Heart right ventricle (tissue), 16 donors: ENCODE measurements at places on chromosomes 3 and 15. TPM values are rescaled to one million over a fixed set of nuclear protein-coding genes. Genes with fewer than 3 reads are reported as not detected.

- DNase-seq = no peak
- peaks cover 32% of the 10 kb centered on the region for H3K4me1 ChIP-seq
- peak overlapping the region; percentile 68 for H3K27ac ChIP-seq
- H3K36me3 ChIP-seq = no peaks in the 10 kb centered on the region
- no peaks in the 10 kb centered on the region for H3K27me3 ChIP-seq
Observed at GRCh38 chr15:99436542-99437314, 129.1 kb upstream of the MEF2A start.

- no peak overlapping the region for H3K4me3 ChIP-seq
- no peaks in the 10 kb centered on the region for H3K36me3 ChIP-seq
- H3K27me3 ChIP-seq = no peaks in the 10 kb centered on the region
- DNase-seq = no peak
Observed at GRCh38 chr15:65922621-65923020, 53.3 kb downstream of the RAB11A start.

DNA sequence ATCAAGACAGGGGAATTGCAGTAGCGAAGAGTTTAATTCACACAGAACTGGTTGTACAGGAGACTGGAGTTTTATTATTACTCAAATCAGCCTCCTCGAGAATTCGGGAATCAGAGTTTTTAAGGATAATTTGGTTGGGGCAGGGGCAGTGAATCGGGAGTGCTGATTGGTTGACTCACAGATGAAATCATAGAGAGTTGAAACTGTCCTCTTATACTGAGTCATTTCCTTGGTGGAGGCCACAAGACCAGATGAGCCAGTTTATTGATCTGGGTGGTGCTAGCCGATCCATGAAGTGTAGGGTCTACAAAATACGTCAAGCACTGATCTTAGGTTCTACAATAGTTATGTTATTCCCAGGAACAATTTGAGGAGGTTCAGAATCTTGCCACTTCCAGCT lies 5.3 kb upstream of the ZNF770 start:
- H3K27ac ChIP-seq = no peak overlapping the region
- no peaks in the 10 kb centered on the region for H3K27me3 ChIP-seq
- peaks cover 7% of the 10 kb centered on the region for H3K4me1 ChIP-seq
- no peaks in the 10 kb centered on the region for H3K36me3 ChIP-seq

DNA sequence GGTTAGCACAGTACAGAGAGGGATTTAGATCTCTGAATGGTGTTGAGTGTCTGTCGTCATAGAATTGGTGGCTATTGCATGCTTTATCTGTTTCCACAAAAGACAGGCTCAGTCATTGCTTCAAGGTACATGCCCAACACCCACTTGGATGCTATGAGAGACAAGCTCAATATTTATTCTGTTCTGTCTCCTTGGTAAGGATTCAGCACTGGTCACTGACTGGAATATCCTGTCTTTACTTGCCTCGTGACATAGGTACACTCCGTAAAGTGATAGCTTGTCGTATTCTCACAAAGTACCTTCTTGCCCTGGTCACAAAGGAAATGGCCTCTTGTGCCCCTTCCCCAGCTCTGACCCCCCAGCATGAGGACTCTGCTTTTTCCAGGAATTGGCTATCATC lies 72.8 kb upstream of the CTNNB1 start:
- H3K36me3 ChIP-seq = no peaks in the 10 kb centered on the region
- H3K4me3 ChIP-seq = no peak overlapping the region
- H3K4me1 ChIP-seq = no peaks in the 10 kb centered on the region
- no peak for DNase-seq
- H3K27me3 ChIP-seq = no peaks in the 10 kb centered on the region
- no peak overlapping the region for H3K27ac ChIP-seq

- DNase-seq = no peak
- H3K27me3 ChIP-seq = no peaks in the 10 kb centered on the region
- H3K27ac ChIP-seq = no peak overlapping the region
Observed at GRCh38 chr3:175896655-175897054, 1037.5 kb downstream of the NAALADL2 start.

GABRB3 gene
- 2.1 TPM for total RNA-seq

GRCh38 chr3:125079675-125080045 lies 23.9 kb upstream of the HEG1 start:
- H3K4me3 ChIP-seq = no peak overlapping the region
- no peaks in the 10 kb centered on the region for H3K27me3 ChIP-seq
- no peak overlapping the region for H3K27ac ChIP-seq
- no peaks in the 10 kb centered on the region for H3K4me1 ChIP-seq
- H3K36me3 ChIP-seq = no peaks in the 10 kb centered on the region
- no peak for DNase-seq

SLC6A20 gene
- total RNA-seq = not detected

DNA sequence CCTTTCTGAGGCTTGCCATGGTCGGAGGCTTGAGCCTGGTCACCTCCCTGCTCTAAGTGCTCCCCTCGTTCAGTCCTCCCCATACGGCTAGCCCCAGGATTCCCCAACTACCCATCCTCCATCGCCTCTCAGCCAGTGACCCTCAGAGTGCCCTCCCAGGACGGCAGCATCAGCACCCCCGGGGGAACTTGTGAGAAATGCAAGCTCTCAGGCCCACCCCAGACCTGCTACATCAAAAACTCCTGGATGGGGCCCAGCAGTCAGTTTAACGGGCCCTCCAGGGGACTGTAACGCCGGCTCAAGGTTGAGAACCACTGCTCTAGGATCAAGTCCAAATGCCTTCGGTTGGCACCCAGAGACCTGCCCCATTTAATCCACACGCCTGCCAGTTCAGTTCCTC lies 6.9 kb downstream of the ADAMTS17 start:
- peaks cover 3% of the 10 kb centered on the region for H3K27me3 ChIP-seq
- DNase-seq = no peak
- no peak overlapping the region for H3K4me3 ChIP-seq

GRCh38 chr15:96978937-96979473 lies 648.5 kb downstream of the NR2F2 start:
- no peak overlapping the region for H3K4me3 ChIP-seq
- H3K27me3 ChIP-seq = no peaks in the 10 kb centered on the region
- no peak overlapping the region for H3K27ac ChIP-seq
- H3K4me1 ChIP-seq = no peaks in the 10 kb centered on the region
- no peaks in the 10 kb centered on the region for H3K36me3 ChIP-seq
- no peak for DNase-seq

EEF1AKMT4 gene
- total RNA-seq = 1.6 TPM

- DNase-seq = no peak
- peaks cover 29% of the 10 kb centered on the region for H3K27me3 ChIP-seq
- no peak overlapping the region for H3K27ac ChIP-seq
- no peaks in the 10 kb centered on the region for H3K4me1 ChIP-seq
- H3K4me3 ChIP-seq = no peak overlapping the region
Observed at GRCh38 chr15:73318463-73319351, 50.1 kb downstream of the HCN4 start.

NANOGP8 gene
- total RNA-seq = not detected

GRCh38 chr3:27127879-27128278 lies 241.3 kb downstream of the NEK10 start:
- DNase-seq = no peak
- H3K27me3 ChIP-seq = no peaks in the 10 kb centered on the region
- no peak overlapping the region for H3K4me3 ChIP-seq
- H3K4me1 ChIP-seq = no peaks in the 10 kb centered on the region

- DNase-seq = no peak
- H3K4me3 ChIP-seq = no peak overlapping the region
- H3K27ac ChIP-seq = no peak overlapping the region
- no peaks in the 10 kb centered on the region for H3K4me1 ChIP-seq
- H3K36me3 ChIP-seq = peaks cover 48% of the 10 kb centered on the region
Observed at GRCh38 chr3:119365418-119365817, 71.2 kb downstream of the ARHGAP31 start.

SOX14 gene
- total RNA-seq = not detected

- H3K4me3 ChIP-seq = no peak overlapping the region
- H3K4me1 ChIP-seq = no peaks in the 10 kb centered on the region
- no peaks in the 10 kb centered on the region for H3K36me3 ChIP-seq
- no peak overlapping the region for H3K27ac ChIP-seq
- no peaks in the 10 kb centered on the region for H3K27me3 ChIP-seq
Observed at GRCh38 chr3:128922804-128923459, 43.5 kb downstream of the ACAD9 start.

GRCh38 chr15:26873846-26874245 lies 7.0 kb downstream of the GABRA5 start:
- H3K4me1 ChIP-seq = peaks cover 9% of the 10 kb centered on the region
- H3K27ac ChIP-seq = no peak overlapping the region
- H3K4me3 ChIP-seq = no peak overlapping the region

- DNase-seq = no peak
- H3K27me3 ChIP-seq = peaks cover 40% of the 10 kb centered on the region
- H3K4me1 ChIP-seq = no peaks in the 10 kb centered on the region
- H3K36me3 ChIP-seq = no peaks in the 10 kb centered on the region
- H3K4me3 ChIP-seq = no peak overlapping the region
- no peak overlapping the region for H3K27ac ChIP-seq
Observed at GRCh38 chr3:43926055-43926454, 235.3 kb downstream of the ABHD5 start.

DNA sequence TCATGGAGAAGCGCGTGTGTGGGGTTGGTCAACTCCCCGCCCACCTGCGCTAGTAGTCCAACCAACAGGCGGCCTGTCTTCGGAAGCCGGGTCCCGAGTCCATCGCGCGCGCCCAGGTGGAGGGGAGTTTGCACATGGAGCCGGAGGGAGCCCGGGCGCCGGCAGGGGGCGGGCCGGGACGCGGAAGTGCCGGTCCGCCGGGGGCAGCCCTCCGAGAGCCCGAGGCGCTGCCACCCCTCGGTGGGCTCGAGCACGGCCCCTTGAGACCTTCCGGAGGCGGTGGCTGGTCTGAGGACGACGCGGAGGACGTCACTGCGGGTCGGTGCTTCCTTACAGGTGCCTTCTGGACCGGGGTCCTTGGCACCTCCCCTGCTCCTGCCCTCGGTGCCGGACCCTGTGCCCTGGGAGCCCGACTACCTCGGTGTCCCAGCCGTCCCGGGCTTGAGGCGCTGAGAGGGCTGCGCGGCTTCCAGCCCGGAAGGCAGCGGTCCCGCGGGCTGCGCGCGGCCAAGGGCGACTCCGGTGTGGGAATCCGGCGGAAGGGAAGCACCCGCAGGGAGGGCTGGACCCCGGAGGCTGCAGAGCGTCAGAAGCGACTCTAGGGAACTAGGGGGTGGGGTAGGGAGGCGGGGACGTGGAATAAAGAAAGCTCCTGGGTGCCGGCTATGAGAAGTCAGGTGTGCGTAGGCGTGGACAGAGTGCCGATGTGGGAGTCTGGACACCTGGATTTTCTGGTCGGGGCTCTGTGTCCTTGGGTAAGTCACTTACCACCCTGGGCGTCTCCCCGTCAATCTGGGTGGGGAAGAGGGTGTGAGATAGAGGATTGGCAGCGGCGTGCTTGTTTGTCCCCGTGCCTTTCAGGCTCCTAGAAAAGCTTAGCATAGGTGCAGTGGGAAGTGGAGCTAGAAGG lies 212.3 kb downstream of the FGF12 start:
- H3K4me1 ChIP-seq = peaks cover 46% of the 10 kb centered on the region
- H3K27me3 ChIP-seq = no peaks in the 10 kb centered on the region
- peak overlapping the region; percentile 72 for H3K27ac ChIP-seq
- H3K4me3 ChIP-seq = peak overlapping the region; percentile 59
- peak; percentile 31 for DNase-seq

PXYLP1 gene
- total RNA-seq = 22.6 TPM

- H3K27ac ChIP-seq = no peak overlapping the region
- H3K4me1 ChIP-seq = no peaks in the 10 kb centered on the region
- no peaks in the 10 kb centered on the region for H3K36me3 ChIP-seq
- DNase-seq = no peak
Observed at GRCh38 chr3:18669374-18669773, 244.2 kb upstream of the SATB1 start.

DNA sequence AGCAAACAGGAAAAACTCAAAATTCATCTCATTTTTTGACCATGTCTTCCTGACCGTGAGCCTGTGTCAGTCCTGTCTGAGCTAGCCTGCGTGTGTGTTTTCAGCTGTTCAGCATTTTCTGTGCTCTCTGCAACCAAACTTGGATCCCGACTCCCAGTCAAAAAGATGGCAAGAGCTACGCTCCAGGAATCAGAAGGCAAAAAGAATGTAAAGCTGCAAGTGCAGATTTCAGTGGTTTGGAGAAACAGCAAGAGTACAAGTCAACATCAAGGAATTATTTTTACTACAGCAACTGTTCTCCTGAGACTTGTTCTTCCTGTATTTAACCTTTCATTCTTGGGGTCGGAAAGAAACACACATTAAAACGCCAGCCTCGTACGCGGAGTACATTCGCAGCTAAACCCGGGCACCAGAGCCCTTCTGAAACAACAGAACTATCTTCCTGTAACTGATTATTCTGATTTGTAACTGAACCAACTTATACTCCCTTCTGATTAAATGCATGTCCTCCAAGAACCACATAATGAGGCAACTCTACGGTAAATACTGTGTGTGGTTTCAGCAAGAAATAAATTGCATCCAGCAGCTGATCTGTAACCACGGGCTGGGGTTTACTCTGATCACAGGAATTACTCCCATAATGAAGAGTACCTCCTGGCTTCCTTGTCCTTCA lies 107.4 kb downstream of the LRIG1 start:
- no peaks in the 10 kb centered on the region for H3K36me3 ChIP-seq
- no peak overlapping the region for H3K4me3 ChIP-seq
- H3K4me1 ChIP-seq = peaks cover 16% of the 10 kb centered on the region
- H3K27me3 ChIP-seq = no peaks in the 10 kb centered on the region
- DNase-seq = no peak
- H3K27ac ChIP-seq = peak overlapping the region; percentile 56

GRCh38 chr3:49470714-49471420 lies 800 bp downstream of the DAG1 start:
- no peak for DNase-seq
- no peaks in the 10 kb centered on the region for H3K27me3 ChIP-seq
- H3K27ac ChIP-seq = peak overlapping the region; percentile 75
- H3K4me3 ChIP-seq = peak overlapping the region; percentile 81
- no peaks in the 10 kb centered on the region for H3K36me3 ChIP-seq

CATSPER2 gene
- 1.7 TPM for total RNA-seq

DNA sequence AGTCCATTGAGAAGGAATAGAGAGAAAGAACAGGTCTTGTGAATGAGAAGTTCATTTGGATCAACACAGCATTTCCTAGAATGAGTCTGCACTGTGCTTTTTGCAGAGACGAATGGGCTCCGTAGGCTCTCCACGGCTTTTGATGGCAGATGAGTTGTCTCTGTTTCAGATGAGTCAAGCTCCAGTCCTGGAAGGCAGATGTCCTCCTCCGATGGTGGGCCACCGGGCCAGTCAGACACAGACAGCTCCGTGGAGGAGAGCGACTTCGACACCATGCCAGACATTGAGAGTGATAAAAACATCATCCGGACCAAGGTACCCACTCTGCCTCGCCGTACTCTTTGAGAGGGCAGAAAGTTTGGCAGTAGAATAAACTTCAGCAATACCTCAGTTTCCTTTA lies 70.5 kb downstream of the SIDT1 start:
- no peak overlapping the region for H3K4me3 ChIP-seq
- H3K27ac ChIP-seq = no peak overlapping the region
- H3K36me3 ChIP-seq = no peaks in the 10 kb centered on the region
- DNase-seq = no peak
- H3K4me1 ChIP-seq = no peaks in the 10 kb centered on the region
